Stimulated activated CD8-positive, alpha-beta memory T cell treated with anti-CD3 and anti-CD28 coated beads, Interleukin-7, amount 100 ng/mL, for 48 hours (primary cell): ENCODE measurements at places on chromosomes 12 and 14.

DNA sequence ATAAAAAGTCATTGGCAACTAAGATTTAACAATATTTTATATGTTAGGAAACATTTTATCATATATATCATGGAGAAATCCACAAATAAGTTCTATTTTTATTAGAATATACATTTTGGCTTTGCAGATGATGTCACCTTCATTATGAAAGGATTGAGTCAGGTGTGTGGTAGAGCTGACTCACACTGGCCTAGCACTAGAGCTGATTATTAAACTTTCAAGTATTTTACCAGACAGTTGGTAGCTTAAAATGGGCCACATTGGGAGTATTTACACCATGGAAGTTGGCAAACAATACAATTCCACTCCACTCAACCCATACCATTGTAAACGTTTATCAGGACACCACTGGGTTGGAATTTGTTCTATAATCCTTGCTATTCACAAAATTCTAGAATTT, 1036.6 kb downstream of the TRHDE start:
- DNase-seq = no peak

DNA sequence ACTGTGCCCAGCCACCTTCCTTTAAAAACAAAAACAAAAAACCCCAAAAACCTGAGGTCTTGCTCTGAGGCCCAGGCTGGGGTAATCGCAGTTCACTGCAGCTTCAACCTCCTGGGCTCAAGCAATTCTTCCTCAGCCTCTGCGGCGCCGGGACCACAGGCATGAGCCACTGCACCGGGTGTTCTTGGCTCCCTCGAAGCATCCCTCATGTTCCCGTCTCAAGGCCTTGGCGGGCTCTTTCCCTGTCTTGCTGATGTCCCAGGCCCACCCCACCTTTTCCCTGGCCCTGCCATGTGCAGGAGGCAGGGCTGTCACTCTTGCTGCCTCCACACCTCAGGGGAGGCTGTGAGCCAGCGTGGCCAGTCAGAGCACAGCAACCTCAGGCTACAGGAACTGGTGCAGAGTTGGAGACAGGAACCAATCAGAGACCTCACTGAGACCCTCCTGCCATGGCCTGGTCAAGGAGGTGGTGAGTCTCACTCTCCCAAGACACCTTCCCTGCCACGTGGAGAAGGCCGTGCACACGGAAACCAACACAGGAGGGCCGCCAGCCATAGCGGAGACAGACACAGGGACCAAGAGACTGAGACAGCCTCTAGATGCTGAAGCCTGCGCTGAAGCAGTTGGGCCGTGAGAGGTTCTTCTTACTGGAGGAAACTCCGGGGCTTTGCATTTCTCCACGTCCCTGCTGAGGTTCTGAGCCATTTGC, 6.0 kb upstream of the AMN start:
- no peak for DNase-seq

- no peak for DNase-seq
Observed at GRCh38 chr14:94638339-94638738, 26.1 kb downstream of the SERPINA3 start.

DNA sequence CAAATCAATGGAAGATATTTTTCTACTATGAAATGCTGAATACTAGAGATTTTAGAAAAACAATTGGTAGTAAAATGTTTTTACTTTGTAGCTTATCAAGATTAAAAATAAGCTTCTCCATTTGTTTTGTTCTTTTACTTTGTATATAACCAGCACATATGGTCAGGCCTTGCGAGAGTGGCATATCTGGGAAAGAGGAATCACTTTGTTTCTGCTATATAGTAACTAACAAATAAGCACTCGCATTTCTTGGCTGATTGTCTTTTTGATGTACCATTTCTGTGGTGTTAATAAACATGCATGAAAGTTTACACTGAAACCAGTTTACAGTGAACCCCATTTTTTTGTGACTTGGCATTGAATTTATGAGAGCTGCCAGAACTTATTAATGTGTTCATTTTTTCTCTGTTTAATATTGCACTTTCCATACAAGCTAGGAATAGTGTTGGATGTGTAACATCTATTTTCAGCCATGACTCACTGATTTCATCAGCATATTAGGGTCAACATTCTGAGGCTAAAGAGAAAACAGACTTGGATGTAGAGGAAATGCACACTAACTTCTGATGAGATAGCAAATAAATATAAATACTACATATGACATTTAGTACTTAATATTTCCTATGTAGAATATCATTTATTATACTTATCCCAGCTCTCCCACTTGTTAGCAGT, 635.5 kb downstream of the KCNH5 start:
- no peak for DNase-seq

GRCh38 chr12:99709116-99709515, 61.6 kb downstream of the GARIN6 start:
- no peak for DNase-seq
